DMS153 (cell line): ENCODE measurements at places on chromosomes 3 and 15.

DNA sequence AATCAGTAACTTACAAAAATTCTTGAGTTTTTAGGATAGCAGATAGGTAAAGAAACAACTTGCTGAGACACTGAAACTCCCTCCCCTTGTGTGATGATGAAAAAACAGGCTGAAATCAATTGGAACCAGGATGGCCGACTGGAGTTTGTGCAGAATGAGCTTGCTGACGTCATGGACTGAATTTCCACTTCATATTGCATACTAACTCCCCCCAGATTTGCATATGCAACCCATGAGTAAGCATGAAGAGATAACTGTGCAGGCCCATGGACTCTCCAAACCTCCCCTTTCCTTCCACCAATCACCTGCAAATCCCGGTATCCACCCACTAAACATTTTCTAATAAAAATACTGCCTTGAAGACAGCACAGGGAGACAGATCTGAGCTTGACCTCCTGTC, 82.0 kb upstream of the SCN5A start:
- DNase-seq: no peak

- no peak for DNase-seq
These were observed 32.0 kb downstream of the RFTN1 start for GRCh38 chr3:16481546-16481897.

DNA sequence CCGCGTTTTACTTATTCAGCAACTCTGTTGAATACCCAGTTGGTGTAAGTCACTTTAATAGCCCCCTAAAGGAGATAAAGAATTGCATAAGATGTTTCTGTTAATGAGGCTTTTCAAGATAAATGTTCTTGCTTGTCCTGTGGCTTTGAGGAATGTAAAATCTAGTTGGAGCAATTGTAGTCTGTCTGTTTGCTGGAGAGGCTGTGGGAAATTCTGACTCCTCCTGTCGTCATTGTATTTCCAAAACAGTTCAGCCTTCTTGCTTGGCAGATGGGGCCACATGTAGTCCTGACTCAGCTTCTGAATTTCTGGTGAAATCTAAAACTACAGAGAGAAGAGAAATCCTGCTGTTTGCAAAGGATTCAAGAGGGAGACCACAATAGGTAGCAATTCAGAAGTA, 114.4 kb downstream of the RYR3 start:
- no peak for DNase-seq

DNA sequence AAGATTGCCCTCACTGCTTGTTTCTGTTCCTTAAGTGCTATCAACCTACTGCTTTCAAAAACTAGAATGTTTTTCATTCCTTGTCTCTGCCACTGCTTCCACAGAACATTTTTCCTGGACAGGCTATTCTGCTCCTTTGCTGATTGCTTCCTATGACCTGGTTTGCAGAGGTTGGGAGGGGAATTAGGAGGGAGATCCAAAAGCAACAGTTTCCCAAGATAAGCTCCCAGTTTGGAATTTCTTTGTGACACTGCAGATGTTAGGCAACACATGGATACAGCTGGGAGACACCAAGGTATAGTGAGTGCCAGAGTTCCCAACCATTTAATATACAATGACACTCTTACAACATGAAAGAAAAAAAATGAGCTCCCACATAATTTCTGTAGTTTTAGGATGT, 1036.5 kb downstream of the ROBO2 start:
- no peak for DNase-seq

- DNase-seq: no peak
These were observed 163.8 kb upstream of the MBNL1 start for GRCh38 chr3:152104847-152105415.
